ENCODE measurements at places on chromosomes 2 and 18. TPM values are rescaled to one million over a fixed set of nuclear protein-coding genes. Genes with fewer than 3 reads are reported as not detected.

Gene SIX3
- total RNA-seq = not detected

Gene SETBP1
- total RNA-seq = 28.4 TPM

DNA sequence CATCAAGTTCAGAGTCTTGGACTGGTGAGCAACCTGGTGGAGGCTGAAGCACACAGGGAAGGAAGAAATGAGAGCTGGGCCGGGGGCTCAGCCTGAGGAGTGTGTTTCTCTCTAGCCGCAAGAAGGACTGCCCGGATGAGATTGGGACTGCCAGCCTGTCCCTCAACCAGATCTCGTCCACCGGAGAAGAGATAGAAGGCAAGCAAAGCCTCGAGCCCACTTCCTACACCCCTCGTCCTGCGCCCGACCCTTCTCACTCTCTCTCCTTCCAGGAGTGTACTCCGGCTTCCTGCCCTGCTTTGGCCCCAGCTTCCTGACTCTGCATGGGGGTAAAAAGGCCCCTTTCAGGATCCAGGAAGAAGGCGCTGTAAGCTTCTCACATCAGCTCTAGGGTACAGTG lies 26.2 kb downstream of the FER1L5 start:
- H3K27me3 ChIP-seq = no peaks in the 10 kb centered on the region
- no peaks in the 10 kb centered on the region for H3K36me3 ChIP-seq
- DNase-seq = no peak
- H3K4me1 ChIP-seq = no peaks in the 10 kb centered on the region
- no peak overlapping the region for H3K4me3 ChIP-seq
- H3K27ac ChIP-seq = no peak overlapping the region

DNA sequence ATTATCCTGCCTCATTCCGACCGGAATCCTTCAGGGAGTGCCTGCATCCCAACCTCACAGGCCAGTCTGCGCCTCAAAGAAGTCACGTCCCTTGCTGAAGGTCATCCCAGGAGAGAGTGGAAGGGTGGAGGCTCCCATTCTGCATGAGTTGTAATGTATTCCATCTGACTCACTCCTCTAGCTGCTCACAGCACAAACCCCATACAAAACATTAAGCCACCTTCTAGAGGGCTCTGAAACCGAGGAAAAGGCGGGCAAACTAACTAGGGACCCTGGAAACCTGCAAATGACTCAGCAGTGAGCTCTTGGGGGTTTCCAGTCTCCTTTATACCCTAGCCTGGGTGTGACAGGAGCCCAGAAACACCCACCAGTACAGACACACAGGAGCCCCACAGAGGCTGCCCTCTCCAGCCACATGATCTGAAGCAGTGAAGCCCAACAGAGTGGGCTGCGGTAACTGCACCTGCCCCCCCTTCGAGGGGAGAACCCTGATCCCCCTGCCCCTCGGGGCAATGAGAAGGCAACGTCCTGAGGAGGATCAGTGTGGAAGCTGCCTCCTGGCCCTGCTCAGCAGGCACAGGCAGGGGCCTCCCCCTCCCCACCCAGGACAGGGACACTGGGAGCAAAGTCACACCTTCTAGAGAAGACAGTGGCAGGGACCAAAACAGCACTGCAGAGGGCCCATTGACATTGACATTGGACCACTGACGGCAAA lies 69.3 kb upstream of the SNTG2 start:
- H3K27ac ChIP-seq = no peak overlapping the region
- no peaks in the 10 kb centered on the region for H3K36me3 ChIP-seq
- no peak for DNase-seq
- H3K4me3 ChIP-seq = no peak overlapping the region
- peaks cover 4% of the 10 kb centered on the region for H3K27me3 ChIP-seq
- H3K4me1 ChIP-seq = no peaks in the 10 kb centered on the region

DNA sequence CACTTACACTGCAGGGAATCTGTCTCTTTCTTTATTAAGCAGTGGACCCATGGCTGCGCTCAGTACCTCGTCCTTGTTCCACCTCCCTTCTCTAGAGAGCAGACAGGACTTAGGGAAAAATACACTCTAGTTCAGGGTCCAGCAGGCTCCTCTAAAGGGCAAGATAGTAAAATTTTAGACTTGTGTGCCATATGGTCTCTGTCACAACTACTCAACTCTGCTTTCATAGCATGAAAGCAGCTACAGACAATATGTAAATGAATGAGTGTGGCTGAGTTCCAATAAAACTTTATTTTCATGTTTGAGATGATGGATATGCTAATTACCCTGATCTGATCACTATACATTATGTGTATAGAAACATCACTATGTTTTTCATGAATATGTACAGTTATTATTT lies 163.1 kb downstream of the BABAM2 start:
- no peaks in the 10 kb centered on the region for H3K36me3 ChIP-seq
- no peak overlapping the region for H3K27ac ChIP-seq
- H3K27me3 ChIP-seq = no peaks in the 10 kb centered on the region
- DNase-seq = no peak

GRCh38 chr2:63008838-63009237 lies 41.8 kb upstream of the OTX1 start:
- no peak overlapping the region for H3K4me3 ChIP-seq
- no peaks in the 10 kb centered on the region for H3K4me1 ChIP-seq
- no peak for DNase-seq
- H3K27me3 ChIP-seq = no peaks in the 10 kb centered on the region
- H3K36me3 ChIP-seq = no peaks in the 10 kb centered on the region

- no peaks in the 10 kb centered on the region for H3K4me1 ChIP-seq
- H3K27me3 ChIP-seq = no peaks in the 10 kb centered on the region
- H3K27ac ChIP-seq = no peak overlapping the region
- DNase-seq = no peak
Measured at GRCh38 chr2:180324182-180324581, 317.1 kb upstream of the CWC22 start.
